OCI-LY7 (cell line): ENCODE measurements at places on chromosomes 1 and 21. TPM values are rescaled to one million over a fixed set of nuclear protein-coding genes. Genes with fewer than 3 reads are reported as not detected.

Gene CD2
- total RNA-seq = not detected in 2 replicates

- DNase-seq = no peak
These were observed 337.5 kb downstream of the KCNH1 start for GRCh38 chr1:210796421-210796820.

Gene TCP10L
- 0.63 and 1.2 TPM in 2 replicates for total RNA-seq

- DNase-seq = no peak
These were observed 582.6 kb upstream of the TMPRSS15 start for GRCh38 chr21:18986197-18986596.

DNA sequence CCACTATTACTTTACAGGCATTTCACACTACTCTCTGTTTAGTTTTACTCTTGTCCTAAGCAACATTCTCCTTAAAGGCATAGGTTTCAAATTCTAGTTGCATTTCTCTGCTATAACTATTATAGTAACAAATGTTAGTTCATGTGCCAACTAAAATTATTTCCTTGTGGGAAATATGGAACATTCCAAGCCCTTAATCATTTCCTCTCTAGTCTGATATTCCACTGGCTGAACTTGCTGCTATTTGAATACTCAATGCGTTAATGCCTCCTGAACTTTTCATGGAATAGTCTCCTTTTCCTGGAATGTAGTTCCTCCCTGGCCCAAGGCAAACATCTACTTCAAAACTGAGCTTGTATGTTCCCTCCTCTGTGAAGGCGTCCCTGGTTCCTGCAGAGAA, 19.3 kb upstream of the TBX19 start:
- no peak for DNase-seq

Gene TATDN3
- total RNA-seq = 52.5 and 54.2 TPM in 2 replicates

Gene GBP5
- total RNA-seq = not detected in 2 replicates

GRCh38 chr1:242212401-242212800, 213.5 kb upstream of the MAP1LC3C start:
- DNase-seq = no peak

GRCh38 chr1:216448011-216448510, 24.8 kb upstream of the USH2A start:
- no peak for DNase-seq

Gene KCNQ4
- total RNA-seq = 0.37 and 0.49 TPM in 2 replicates

Gene CCDC185
- not detected in 2 replicates for total RNA-seq

DNA sequence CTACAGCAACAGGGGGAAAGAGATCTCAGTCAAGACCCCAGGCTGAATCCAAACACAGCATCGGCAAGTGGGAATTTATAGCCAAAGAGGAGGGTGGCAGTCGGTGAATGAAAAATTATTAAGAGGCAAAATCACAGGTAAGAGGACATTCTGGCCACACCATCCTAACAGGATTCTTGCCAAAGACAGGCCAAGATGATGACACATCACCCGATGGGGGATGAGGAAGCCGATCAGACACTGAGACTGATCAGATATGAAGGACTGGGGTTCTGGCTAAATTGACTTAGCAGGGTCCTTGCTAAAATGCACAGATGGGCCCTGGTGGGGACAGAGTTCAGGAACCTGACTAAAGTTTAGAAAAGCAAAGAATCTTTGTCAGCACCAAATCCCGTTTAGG, 402.2 kb downstream of the SMYD3 start:
- no peak for DNase-seq

- DNase-seq = no peak
These were observed 71.8 kb upstream of the ARHGAP29 start for GRCh38 chr1:94309216-94309615.

GRCh38 chr1:17567582-17567981, 28.1 kb downstream of the ARHGEF10L start:
- no peak for DNase-seq

Gene CFAP141
- not detected in 2 replicates for total RNA-seq

- no peak for DNase-seq
These were observed 151.0 kb downstream of the NUF2 start for GRCh38 chr1:163472651-163473248.

Gene VAMP4
- 7.7 and 14.2 TPM in 2 replicates for total RNA-seq

GRCh38 chr1:198015309-198015708, 98.1 kb downstream of the LHX9 start:
- DNase-seq = no peak

- DNase-seq = peak; percentile 23
These were observed 2.3 kb downstream of the ATP1A1 start for GRCh38 chr1:116375148-116375886.

DNA sequence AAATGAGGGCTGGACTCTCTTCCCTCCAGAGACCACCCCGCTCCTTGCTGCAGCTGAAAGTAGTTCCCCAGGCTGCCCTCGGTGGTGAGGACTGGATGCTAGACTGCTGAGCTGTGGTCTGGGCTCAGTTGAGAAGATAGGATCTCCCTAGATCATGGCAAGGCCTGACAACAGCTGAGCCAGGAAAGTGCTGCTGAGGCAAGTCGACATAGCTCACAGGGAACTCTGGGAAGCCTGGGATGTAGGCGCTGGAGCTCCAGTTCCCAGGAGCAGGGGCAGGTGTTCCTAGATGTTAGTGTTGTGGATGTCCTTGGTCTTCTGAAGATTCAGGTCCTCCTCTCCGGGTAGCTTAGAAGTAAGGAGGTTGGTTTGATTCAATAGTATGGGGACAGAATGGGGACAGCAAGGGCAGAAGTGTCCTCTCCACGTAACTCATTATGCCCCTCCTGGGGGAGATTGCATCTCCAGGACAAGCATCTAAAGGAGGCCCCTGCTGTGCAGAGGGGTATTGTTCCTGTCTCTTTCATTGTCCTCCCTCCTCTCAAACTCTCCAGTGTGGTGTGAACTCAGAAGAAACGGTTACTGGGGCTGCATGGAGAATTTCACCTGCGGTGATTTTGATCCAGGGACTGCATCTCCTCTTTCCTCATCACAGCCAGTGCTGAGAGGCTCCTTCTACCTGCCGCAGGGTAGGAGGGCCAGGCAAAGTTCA, 3.7 kb downstream of the CYB561D1 start:
- no peak for DNase-seq

- no peak for DNase-seq
These were observed 17.4 kb downstream of the AZIN2 start for GRCh38 chr1:33098371-33098770.

DNA sequence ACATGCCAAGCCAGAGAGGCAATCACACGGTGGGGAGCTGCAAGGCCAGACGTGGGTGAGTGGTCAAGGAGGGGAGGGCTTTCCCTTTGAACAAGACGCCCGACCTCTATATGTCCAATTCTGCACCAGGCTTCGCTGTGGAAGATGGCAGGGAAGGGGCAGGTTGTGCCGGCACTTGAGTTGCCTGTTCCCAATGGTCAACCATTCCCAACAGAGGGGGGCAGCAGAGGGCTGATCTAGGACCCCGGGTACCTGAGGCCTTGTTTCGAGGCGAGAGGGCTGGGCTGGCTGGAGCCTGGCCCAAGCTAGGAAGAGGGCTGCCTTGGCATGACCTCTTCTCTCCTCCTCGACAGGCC, 64.9 kb downstream of the TMEM53 start:
- DNase-seq = peak; percentile 47

GRCh38 chr1:245652660-245653427, 498.1 kb downstream of the KIF26B start:
- no peak for DNase-seq

DNA sequence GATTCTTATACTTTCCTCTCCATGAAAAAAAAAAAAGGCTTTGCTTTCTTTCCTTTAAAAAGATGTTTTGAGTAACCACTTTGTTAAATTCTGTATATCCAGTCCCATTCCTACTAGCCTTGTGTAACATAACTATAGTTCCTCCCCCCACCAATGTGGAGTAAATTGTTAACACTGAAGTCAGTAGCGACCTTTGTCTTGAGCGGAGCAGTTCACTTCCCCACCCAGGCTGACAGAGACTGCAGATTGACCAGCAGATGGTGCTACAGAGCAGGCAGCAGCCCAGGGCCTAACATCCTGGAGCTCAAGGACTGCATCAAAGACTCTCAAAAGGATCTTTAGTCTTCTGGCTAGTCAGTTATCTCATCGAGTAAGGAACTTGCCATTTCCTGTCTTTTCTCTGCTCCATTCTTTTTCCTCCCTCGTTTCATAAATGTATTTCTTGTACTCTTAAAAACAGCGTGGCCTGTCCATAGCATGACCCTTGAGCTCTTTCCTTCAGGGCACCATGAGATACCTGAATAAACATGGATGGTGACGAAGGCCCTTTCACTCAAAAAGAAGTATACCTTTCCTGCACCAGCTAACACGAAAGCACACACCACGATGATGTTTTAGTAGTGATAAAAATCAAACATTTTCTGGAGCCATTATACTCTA, 503.5 kb upstream of the PKN2 start:
- DNase-seq = peak; percentile 64

DNA sequence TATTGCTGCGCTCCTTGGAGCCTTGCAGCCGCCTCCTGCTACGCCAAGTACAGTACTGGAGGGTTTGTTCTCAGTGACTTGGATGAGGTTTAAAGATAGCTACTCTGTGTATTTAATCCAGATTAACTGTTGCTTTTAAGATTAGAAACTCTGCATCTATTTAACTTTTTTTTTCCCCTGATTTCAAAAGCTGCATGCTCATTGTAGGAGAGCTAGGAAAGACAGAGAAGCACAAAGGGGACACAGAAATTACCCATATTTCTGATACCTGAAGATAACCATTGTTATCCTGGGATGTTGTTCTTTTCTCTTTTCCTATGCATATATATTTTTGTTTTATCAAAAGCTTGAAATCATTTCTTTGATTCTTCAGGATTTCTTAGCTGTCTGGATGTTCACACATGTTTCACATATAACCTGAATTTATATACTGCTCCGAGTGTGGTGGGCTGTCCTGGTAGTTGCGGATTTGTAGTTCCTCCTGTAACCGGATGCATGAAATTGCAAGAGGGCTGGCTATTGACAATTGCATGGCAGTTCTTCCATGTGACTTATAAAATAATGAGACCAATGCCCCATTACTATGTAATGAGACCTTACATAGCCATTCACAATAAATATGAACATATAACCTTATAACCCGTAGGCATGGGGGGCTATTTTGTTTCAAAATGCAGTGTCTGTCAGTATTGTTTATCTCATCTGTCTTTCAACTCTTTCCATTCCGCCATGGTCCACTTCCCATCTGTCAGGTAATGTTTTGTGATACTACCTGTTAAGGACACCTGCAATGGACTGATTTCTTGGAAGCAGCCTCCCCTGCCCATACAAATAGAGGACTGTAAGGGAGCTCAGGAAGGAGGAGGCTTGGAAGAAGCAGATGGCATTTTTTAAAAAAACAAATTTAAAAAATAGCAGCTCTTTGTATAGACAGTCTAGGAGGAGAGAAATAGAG, 1.4 kb downstream of the RAVER2 start:
- DNase-seq = no peak

- DNase-seq = no peak
These were observed 79.3 kb downstream of the SIK1 start for GRCh38 chr21:43347461-43348169.

DNA sequence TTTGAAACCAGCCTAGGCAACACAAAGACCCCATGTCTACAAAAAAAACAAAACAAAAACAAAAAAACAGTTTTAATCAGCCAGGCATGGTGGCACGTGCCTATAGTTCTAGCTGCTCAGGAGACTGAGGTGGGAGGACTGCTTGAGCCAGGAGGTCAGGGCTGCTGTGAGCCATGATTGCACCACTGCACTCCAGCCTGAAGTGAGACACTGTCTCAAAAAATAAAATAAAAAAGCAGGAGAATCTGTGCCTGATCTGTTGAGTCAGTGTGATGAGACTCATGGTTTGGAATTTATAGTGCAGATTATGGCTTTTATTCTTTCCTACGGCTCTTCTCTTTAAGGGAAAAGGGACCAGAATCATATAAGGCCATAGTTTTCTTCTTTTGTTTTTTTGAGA, 16.5 kb downstream of the TRIT1 start:
- DNase-seq = no peak
